A549 treated with DMSO at 1 μM for 4 hours (cell line): ENCODE measurements at places on chromosomes 7 and 10. TPM values are rescaled to one million over a fixed set of nuclear protein-coding genes. Genes with fewer than 3 reads are reported as not detected.

Gene OR13A1
- total RNA-seq = not detected in 5 replicates

Gene TUBB8
- 0.11 TPM in 1 of 5 replicates, not detected in the others for total RNA-seq

Gene CLDN3
- total RNA-seq = 1.6 to 3.7 TPM (median 2.8 TPM) in 5 replicates

Gene PAX4
- not detected in 5 replicates for total RNA-seq

Gene CARD11
- 1.1 to 2.1 TPM (median 1.3 TPM) in 5 replicates for total RNA-seq
